ENCODE measurements at places on chromosomes 7 and 10.

DNA sequence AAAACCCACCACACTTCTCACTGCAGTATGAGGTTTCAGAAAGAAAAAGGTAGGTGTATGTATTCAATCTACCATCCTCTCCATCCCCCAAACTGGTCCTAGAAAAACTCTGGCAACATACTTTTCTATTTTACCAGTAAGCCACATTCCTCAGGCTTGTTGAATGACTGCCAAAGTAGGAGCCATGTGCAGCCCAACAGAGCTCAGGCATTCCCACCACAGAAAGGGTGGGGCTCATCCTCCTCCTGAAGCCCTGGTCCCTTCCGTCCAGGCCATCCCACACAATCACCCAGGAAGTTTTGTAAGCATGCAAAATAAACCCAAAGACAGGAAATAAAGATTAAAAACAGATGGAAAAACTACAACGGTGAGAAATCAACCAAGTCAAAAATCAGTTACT lies 57.2 kb downstream of the MAD1L1 start:
- no peak for DNase-seq

DNA sequence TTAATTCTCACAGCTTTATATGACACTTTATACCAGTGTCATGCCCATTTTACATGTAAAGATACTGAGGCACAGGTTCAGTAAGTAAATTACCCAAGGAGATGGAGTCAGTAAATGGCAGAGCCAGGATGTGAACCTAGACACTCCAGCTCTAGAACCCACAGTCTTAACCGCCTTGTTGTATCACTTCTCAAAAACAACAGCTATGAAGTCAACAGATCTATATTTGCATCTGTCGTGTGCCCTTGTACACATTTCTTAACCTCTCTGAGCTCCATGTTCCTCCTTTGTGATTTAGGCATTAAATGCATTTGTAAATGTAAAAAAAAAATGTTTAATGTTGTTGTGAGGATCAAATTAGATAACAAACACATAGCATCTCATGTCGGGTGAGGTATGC lies 716.2 kb downstream of the SUGCT start:
- DNase-seq: no peak

DNA sequence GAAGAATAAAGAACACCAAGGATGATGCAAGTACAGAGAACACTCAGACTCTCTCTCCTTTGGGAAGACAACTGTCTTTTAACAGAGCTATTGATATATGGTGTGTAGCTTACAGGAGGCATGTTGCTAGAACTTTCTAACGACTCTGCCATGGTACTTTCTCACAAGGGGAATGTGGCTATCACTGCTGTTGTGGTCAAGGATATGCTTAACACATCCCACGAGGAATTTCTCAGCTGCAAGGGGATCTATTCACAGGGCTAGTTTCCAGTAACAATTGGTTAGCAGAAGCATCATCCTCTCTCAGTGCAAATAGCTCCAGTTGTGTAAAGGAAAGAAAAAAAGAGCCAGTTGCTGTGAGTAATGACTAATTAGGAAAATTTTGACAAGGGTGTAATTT lies 826.0 kb downstream of the SORCS1 start:
- DNase-seq: no peak

DNA sequence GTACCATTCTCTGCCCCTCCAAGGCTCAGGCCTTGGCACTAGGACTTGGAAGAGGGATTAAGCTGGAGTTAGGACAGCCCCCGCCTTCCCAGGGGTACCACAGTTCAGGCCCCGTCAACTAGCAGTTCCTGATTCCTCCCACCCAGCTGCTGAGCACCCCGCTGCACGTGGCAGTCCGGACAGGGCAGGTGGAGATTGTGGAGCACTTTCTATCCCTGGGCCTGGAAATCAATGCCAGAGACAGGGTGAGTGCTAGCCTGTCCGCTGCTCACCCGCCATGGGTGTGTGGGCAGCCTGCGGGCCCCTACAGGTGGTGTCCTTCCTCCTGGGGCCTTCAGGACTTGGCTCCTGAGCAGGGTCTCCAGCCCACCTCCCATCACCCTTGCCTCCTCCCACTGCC lies 2.0 kb upstream of the HOGA1 start:
- no peak for DNase-seq

DNA sequence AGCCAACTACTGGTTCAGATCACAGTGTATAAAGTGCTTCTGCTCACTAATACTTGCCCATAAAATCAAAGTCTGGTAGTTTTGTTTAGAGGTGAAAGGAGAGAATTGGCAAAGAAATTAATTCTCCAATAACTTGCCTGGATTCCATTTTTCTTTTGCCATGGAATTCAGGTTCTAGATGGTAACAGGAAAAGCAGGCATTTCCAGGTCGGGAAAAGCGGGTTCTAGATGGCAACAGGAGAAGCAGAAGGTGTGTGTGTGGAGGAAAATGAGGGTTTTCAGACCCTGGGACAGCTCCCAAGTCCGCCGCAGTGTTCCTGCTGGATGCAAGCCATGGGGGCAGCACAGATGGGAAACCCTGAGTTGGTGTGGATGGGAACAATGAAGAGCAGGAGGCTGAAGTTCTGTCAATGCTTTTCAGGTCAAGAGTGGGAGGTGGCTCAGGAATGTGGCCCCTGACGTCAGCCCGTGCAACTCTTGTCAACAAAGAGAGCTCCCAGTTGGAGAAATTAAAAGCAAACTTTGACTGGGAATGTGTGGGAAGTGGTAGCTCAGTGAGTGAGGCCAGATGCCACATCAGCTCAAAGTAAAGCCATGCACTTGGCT lies 696.7 kb downstream of the LRMDA start:
- DNase-seq: no peak

- DNase-seq: no peak
These were observed at the start of gene MAT1A for GRCh38 chr10:80289451-80290287. Gene MAT1A, minus strand, starts transcription at chr10:80289658. Its CDS starts 235 bp downstream, at chr10:80289423.

GRCh38 chr7:4144172-4144701 lies 537.9 kb upstream of the FOXK1 start:
- no peak for DNase-seq

GRCh38 chr7:113209449-113210203 lies 91.3 kb upstream of the SMIM30 start:
- DNase-seq: no peak

DNA sequence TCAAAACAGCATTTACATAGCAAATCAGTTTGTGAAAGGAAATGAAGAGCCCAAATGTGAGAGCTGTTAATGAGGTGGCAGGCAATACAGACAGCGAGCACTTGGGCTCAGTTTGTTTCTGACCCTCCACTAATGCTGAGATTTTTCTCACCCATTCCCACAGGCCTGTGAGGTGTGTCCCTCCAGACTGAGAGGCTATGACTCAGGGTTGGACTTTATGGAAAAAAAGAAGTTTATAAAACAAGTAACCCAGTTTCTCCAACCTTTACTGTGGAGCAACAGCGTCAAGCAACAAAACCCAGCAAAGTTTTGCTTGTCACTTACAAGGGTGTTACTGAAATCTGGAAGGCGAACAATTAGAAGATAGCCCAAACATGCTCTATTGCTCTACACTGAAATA lies 4.9 kb upstream of the FEZF1 start:
- DNase-seq: no peak

DNA sequence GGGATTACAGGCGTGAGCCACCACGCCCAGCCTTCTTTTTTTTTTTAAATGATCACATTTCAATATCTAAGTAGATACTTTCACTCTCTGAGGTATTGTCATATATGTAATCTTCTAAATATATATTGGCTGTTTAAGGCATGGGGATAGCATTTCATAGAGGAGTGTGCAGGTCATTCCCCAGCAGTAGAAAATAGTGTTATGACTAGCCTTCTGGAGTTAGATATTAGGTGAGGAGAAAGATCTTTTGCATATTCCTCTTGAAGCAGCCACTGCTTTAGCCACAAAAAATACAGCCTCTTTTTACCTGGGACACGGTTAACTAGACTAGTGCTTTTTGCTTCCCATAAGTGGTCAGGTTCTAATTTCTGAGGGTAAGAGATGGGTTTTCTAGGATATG lies 28.9 kb downstream of the ADD3 start:
- no peak for DNase-seq

DNA sequence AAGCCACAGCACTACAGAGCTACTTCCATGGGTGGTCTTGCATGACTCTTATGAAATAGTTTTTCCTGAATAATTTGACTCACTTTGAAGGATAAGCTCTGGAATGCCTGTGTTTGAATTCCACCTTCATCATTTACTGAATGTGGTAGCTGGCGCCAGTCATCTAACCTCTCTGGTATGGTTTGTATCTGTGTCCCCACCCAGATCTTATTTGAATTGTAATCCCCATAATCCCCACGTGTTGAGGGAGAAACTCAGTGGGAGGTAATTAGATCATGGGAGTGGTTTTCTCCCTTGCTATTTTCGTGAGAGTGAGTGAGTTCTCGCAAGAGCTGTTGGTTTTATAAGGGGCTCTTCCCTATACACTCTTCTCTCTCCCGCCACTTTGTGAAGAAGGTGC lies 11.2 kb upstream of the SLC13A1 start:
- DNase-seq: no peak

DNA sequence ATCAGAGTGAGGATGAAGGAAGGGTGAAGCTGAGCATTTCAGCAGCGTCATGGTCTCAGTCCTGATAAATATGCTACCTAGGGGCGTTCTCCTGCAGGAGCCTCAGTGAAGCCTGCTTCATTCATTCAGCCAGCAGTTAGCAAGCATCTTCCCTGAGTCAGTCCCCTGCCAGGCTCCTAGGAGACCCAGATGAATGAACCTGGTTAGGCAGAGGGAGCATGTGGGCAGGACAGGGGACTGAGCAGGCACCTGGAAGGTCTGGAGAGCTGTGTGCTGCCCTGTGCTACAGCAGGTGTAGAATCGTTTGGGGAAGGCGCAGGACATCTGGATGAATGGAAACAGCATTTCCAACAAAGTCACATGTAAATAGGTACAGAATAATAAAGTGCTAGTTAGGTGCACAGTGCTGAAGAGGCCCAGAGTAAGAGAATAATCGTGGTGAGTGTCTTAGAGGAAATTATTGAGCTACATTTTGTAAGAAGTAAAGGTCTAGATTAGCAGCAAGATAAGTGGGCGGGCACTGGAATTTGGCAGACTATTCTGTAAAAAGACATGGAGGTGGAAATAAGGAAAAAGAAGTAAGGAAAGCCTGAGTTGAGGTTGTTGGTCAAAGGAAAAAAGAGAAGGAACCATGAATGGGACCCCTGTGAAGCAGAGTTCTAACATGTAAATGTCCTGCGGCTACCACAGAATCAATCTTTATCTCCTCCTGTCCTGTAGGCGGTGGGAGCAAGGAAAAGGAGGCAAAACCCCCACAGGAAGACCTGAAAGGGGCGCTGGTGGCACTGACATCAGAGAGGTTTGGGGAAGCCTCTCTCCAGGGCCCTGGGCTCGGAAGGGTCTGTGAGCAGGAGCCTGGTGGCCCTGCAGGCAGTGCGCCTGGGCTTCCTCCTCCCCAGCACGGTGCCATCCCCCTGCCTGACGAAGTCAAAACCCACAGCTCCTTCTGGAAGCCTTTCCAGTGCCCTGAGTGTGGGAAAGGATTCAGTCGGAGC lies 12.0 kb downstream of the ZSCAN25 start:
- DNase-seq: no peak

- DNase-seq: no peak
These were observed 107.0 kb upstream of the PARD3 start for GRCh38 chr10:34922138-34922537.

- no peak for DNase-seq
These were observed 17.6 kb upstream of the FAM221A start for GRCh38 chr7:23662124-23662983.

GRCh38 chr10:88181902-88182600 lies 318.6 kb downstream of the PTEN start:
- no peak for DNase-seq

- DNase-seq: peak; percentile 30
These were observed 39.1 kb downstream of the VOPP1 start for GRCh38 chr7:55533050-55533728.

DNA sequence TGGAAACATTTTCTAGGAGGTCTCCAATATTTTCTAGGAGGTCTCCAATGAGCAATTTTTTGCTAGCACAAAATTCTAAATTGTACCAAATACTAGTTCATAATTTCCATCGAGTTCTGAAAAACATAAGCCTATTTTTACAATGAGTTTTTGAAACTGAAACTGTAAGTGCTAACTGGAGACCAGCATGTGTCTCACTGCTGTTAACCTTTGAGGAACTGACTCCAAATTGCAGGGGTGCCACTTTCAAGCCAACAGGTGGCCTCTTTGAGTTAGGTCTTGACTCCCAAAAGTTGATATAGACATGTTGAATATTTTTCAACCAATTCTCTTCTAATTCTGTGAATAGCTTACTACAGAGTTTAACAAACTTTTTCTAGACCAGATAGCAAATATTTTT lies 58.8 kb downstream of the CAV1 start:
- no peak for DNase-seq

DNA sequence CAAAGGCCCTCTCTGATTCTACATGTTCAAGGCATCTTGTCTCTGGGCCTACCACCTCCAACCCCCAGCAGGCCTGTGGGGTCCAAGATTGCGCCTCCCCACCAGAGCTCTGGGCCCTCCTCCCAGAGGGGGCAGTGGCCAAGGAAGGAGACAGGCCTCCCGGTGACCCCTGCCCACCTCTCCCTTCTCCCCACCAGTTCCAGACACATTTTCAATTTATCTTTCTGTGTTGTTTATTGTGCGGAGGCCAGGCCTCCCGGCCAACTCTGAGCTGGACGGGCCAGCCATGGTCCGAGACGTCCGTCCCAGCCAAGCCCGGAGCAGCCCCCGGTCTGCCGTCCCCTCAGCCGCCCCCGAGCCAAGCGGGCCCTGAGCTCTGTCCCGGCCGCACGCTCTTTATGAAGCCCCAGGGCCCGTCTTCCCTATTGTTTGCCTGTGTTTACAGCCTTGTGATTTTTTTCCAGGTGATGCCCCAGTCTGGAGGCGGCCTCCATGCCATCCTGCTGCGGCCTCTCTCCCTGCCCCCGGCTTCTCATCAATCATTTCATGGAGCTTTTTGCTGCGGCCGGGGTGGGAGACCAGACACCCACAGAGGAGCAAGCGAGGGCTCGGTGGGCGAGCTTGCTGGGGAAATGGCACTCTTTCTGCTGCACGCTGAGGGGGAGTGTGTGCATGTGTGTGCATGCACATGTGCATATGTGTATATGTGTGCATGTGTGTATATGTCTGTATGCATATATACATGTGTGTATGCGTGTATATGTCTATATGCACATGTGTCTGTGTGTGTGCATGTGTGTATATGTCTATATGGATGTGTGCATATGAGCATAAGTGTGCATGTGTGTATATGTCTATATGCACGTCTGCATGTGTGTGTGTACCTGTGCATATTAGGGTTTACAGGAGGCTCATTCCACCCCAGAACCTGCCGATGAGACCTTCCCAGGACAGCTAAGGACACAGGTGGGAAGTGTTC lies 52.7 kb upstream of the ELN start:
- no peak for DNase-seq

GRCh38 chr10:92766451-92766850 lies 76.7 kb downstream of the HHEX start:
- no peak for DNase-seq

DNA sequence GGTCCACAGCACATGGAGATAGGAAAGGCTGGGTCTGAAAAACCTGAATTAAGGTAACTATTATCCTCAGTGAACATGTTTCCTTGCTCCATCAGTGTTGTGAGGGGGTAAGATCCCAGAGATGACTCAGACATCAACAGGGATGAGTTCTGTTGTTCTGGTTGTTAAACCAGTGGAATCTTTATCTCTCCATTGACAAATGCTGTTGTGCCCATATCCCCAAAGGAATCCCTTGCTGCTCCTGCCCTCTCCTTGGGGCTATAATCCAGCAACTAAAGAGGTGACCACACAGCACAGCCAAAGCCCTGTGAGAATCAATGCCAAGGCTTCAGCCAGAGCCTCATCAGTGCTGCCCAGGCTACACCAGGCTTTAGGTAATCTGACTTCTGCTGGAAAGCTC lies 113.4 kb downstream of the JAZF1 start:
- no peak for DNase-seq

All from activated T-helper 1 cell treated with anti-CD3 and anti-CD28 coated beads, Interleukin-2, amount 50 U/mL, for 16 hours (primary cell).